ENCODE measurements at places on chromosomes 4 and X. TPM values are rescaled to one million over a fixed set of nuclear protein-coding genes. Genes with fewer than 3 reads are reported as not detected.

Gene TASL
- total RNA-seq: 5.3 TPM

Gene IL1RAPL2
- 0.94 TPM for total RNA-seq

Gene GLOD5
- not detected for total RNA-seq

Gene BMP3
- 14.8 TPM for total RNA-seq

Gene SPARCL1
- 441 TPM for total RNA-seq

Gene PABPC5
- 4.3 TPM for total RNA-seq

Gene FAM184B
- total RNA-seq: not detected

Gene DTHD1
- total RNA-seq: 0.62 TPM

Gene RHOXF2
- not detected for total RNA-seq

Gene NPY2R
- total RNA-seq: not detected

Gene ERAS
- 0.36 TPM for total RNA-seq

Gene GAB3
- 7.6 TPM for total RNA-seq

Gene PTCHD1
- total RNA-seq: 0.04 TPM

Gene APOO
- 38.6 TPM for total RNA-seq

Gene MAGEA1
- total RNA-seq: not detected

Gene CXCL11
- total RNA-seq: 1.2 TPM

Gene CSAG1
- not detected for total RNA-seq

Gene FGD1
- 7.3 TPM for total RNA-seq

Gene HSFX1
- 2.9 TPM for total RNA-seq

Gene HAND2
- 0.27 TPM for total RNA-seq

Gene CCNA2
- 3.2 TPM for total RNA-seq

Gene SLC49A3
- total RNA-seq: 11.4 TPM

Gene CLDN22
- total RNA-seq: not detected

Gene PASD1
- not detected for total RNA-seq

Gene MAGEA9B
- not detected for total RNA-seq

Gene SFRP2
- total RNA-seq: 126 TPM

Gene MAGED4B
- total RNA-seq: 16.0 TPM

Gene SLC9B2
- 19.0 TPM for total RNA-seq

Gene PROM1
- 0.40 TPM for total RNA-seq

Gene ARAP2
- 26.0 TPM for total RNA-seq

Gene PRR27
- not detected for total RNA-seq

Gene INTU
- total RNA-seq: 24.2 TPM

Gene SYTL5
- total RNA-seq: not detected

Gene PALLD
- 104 TPM for total RNA-seq

Gene CACNA1F
- 0.22 TPM for total RNA-seq

Gene TRAM1L1
- 2.6 TPM for total RNA-seq

Gene PRKG2
- total RNA-seq: 3.2 TPM

Gene MAGEB16
- not detected for total RNA-seq

Gene PDHA1
- 105 TPM for total RNA-seq

Gene CLCN5
- 11.5 TPM for total RNA-seq

Gene BEND2
- total RNA-seq: not detected

Gene NUDT11
- total RNA-seq: 1.9 TPM

Gene CMC4
- 3.9 TPM for total RNA-seq

Gene AWAT2
- total RNA-seq: not detected

Gene ZDHHC9
- total RNA-seq: 30.4 TPM

Gene PFKFB1
- total RNA-seq: 2.2 TPM

Gene DMRTC1B
- total RNA-seq: 0.45 TPM

Gene TCEAL3
- total RNA-seq: 26.7 TPM

Gene TBX22
- not detected for total RNA-seq

Gene HPSE
- 4.1 TPM for total RNA-seq

Gene ADGRG4
- 0.18 TPM for total RNA-seq

Measured in sciatic nerve (tissue), 2 donors.